ENCODE measurements at places on chromosomes 2 and 18.

DNA sequence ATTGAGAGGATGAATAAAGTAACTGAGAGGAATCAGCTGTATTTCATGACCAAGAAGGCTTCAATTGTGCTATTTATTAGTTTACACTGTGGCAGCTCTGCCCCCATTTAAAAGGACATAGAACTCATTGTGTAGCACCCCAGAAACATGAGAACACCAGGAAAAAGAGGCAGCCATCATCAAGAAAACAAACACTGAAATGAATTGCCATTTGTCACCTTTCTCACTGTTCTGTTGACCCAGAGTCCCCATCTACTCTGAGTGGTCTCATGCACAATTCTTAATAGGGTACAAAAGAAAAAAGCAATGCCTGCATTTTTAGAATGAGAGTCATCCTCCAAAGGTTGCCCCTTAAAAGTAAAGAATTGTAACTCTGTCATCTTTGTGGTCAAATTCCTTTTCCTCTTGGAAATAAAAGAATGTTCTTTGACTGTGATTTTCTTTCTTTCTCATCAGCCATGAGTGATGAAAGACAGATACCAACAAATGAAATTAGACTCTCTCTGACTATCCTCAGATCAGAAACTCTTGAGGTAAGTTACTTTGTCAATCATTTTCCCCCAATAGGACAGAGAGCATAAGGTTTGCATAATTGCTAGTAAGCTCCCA, 1941.9 kb upstream of the PIK3C3 start:
- DNase-seq: no peak

DNA sequence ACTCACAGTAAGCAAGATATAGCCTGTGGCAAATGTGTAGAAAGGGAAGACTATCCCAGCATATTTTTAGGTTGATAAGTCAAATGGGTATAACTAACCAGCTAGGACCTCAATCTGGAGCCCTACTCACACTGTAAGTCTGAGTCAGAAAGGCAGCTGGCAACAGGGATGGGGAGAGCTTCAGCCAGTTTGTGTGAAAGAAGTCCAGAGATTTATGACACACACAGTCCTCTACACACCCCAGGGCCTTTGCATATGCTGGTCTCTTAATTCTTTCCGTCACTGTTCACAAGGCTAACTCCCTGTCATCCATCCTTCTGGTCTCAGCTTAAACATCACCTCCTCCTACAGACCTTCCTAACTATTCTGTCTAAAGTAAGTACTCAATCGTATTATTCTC, 5.9 kb upstream of the TCF4 start:
- no peak for DNase-seq

GRCh38 chr18:42784632-42785031, 330.9 kb downstream of the RIT2 start:
- no peak for DNase-seq

DNA sequence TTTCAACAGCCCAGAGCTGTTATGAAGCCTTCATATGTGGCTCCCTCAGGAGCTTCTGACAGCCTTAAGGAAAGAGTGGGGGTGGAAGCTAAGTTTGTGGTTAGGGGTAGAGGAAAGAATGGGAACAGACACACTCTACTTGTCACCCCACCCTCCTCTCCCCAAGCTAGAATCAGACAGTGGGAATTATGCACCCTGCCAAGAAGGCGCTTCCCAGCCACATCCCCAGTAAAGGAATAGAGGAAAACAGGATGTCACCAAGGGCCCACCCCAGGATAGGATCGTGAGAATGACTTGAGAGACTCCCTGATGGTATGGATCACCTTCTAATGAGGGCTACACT, 32.4 kb upstream of the EML4 start:
- no peak for DNase-seq

DNA sequence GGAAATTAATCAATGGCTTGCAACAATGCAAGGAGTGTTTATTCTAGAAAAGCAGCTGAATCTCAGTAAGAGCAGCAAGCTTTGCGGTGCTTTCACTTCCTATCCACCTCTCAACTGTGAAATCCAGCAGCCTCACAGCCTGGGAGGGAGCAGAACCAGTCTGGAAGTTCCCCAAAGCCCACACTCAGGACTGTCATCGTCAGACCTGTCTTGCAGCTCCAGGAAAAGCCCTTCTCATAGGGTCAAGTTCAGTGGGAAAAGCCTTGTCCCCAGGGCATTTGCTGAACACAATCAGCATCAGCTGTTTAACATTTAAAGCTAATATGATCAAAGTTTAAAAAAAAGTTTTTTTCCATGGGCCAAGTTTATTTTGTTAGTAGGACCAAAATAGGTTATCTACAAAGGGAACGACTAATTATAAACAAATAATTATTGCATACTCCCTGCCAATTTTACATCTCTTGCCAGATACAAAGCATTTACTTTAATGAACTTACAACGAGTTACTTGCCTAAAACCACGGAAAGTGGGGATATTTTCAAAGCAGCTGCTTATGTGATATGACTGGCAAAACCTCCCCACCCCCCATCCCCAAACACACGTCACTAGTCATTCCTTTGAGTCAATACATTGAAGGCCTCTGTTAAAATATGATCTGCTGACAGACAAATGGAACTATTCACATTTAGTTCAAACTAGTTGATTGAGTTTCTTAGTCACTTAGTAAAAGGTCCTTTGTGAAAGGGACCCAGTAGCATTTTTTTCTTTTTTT, 36.8 kb downstream of the PARD6G start:
- no peak for DNase-seq

GRCh38 chr18:67651438-67651837, 134.9 kb upstream of the DSEL start:
- DNase-seq: peak; percentile 7

GRCh38 chr2:221792971-221793521, 220.9 kb upstream of the EPHA4 start:
- peak; percentile 48 for DNase-seq

- DNase-seq: no peak
These were observed 114.7 kb downstream of the FAM117B start for GRCh38 chr2:202749477-202749876.

DNA sequence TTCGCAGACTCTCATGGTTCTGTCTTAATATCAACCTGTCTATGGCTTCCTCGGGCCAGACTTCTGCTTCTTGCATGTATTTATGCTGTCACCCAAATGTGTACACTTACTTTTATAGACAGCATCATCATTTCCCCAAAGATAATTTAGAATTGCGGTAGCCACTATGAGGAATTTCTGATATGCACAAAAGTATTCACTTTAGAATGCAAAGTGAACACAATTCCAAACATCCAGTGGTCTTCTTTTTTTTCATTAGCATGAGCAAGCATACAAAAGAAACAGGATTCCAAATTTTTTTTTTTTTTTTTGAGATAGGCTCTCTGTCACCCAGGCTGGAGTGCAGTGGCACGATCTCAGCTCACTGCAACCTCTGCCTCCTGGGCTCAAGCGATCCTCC, 21.0 kb upstream of the MCFD2 start:
- no peak for DNase-seq

DNA sequence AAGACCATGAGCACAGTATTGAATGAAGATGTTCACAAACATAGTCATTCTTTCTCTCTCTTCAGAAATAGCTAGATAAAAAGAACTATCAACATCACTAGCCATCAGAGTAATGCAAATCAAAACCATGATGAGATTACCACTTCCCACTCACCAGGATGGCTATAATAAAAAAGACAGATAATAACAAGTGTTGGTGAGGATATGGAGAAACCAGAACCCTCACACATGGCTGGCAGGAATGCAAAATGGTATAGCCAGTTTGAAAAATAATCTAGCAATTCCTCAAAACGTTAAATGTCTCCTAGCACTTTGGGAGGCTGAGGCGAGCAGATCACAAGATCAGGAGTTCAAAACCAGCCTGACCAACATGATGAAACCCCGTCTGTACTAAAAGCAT, 31.3 kb upstream of the PPP1CB start:
- DNase-seq: no peak

GRCh38 chr18:7814754-7815315, 247.7 kb downstream of the PTPRM start:
- DNase-seq: no peak

- no peak for DNase-seq
These were observed 931.7 kb upstream of the CHAC2 start for GRCh38 chr2:52835909-52836308.

DNA sequence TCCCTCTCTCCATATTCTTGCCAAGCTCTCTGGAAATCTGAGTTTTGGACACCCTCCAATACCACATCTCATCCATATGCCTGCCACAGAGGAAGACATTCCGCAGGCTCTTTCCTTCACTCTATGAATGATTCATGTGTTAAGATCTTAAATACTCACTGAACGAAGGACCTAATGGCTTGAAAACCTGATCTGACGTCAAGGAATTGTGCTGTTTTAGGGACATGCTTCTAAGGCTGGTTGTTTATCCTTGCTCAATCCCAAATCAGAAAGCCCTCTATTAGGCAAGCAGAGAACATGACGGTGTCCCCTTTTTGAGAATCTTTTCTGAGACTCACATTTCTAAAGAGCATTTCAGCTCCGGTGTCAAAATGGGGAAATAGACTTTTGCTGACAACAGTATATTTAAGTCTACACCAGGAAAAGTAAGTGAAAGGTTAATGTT, 83.7 kb upstream of the GALNT5 start:
- no peak for DNase-seq

- peak; percentile 22 for DNase-seq
These were observed 2.7 kb downstream of the ERFE start for GRCh38 chr2:238161291-238162051.

DNA sequence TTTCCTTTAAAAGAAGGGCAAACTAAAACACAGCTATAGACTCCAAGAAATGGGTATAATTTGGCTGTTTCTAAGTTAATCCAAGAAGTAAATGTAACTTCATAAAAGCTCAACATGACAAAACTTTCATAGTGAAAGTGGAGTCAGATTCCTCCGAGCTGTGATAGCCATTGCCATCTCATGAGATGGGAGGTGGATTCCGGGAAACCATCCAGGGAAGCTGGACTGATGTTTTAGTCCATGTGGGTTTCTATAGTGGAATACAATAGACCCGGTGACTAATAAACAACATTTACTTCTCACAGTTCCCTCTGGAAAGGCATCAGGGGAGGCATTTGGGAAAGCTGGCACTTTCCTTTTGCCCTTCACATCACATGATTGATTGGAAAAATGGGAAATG, 10.0 kb upstream of the LAPTM4A start:
- no peak for DNase-seq

DNA sequence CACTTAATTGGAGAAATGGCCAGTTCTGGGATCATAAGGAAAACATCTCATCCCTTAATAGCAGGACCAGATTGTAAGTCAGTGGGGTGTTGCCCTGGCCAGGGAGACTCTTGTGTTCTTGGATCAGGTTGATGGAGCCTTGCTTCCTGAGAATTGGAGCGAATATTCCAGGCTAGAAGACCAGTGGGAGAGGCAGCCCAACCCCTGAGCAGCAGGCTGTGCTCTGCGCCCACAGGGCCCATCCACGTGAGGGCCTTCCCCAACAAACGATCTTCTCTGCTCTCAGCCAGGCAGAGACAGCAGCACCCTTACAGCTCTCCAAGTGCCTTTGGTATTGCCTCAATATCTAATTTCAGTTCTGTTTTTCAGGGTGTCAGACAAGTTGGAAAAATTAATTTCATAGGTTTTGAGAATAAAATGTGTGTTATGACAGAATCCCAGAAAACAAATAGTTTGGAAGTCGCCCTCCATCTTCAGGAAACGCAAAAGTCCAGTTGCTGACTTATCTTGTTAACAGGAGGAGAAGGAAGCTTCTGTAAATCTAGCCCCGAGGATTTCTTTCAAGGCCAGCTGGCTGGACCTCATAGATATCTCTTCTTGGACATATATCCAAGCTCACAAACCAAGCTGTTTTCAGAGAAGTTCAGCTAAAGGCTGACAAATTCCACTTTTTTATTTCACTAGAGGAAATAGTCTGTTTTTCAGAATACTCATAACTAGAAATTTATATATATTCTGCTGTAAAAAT, 105.5 kb downstream of the COPS8 start:
- DNase-seq: no peak

GRCh38 chr2:11045294-11045693, 110.0 kb upstream of the SLC66A3 start:
- no peak for DNase-seq

GRCh38 chr2:96636551-96637171, 1.5 kb downstream of the KANSL3 start:
- DNase-seq: peak; percentile 11

DNA sequence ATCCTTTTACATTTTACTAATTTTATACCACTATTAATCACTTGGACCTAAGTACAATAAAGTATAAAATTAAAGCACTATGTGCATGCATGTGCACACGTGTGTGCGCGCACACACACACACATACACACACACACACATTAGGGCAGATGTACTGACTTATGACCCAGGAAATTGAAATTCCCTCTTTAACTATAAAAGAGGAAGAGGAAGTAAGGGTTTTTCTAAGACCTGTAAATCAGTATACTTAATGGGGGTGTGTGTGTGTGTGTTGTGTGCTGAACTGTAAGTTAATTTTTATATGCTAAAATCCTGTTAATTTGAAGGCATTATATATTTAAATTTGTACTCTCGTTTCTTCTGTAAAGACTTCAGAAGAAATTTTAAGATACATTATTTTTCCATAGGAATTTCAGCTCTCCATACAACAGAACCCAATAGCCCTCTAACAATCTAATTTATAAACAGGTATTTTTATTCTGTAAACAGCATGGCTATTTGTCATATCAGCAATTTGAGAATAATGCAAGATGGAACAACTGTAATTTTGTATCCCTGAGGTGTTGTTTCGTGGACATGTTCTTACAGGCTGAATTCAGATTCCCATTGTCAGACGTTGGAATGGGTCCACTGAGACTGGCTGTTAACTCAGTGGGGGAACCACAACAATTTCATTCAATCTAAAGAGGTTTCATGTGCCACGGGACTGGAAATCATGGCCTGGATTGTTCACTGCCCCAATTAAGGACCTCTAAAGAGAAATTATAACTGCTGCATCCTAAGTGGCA, 90.9 kb downstream of the PLA2R1 start:
- no peak for DNase-seq

GRCh38 chr18:76491473-76491775, 3.6 kb downstream of the ZNF516 start:
- DNase-seq: no peak

- no peak for DNase-seq
These were observed 359.5 kb downstream of the RND3 start for GRCh38 chr2:150127995-150128394.

DNA sequence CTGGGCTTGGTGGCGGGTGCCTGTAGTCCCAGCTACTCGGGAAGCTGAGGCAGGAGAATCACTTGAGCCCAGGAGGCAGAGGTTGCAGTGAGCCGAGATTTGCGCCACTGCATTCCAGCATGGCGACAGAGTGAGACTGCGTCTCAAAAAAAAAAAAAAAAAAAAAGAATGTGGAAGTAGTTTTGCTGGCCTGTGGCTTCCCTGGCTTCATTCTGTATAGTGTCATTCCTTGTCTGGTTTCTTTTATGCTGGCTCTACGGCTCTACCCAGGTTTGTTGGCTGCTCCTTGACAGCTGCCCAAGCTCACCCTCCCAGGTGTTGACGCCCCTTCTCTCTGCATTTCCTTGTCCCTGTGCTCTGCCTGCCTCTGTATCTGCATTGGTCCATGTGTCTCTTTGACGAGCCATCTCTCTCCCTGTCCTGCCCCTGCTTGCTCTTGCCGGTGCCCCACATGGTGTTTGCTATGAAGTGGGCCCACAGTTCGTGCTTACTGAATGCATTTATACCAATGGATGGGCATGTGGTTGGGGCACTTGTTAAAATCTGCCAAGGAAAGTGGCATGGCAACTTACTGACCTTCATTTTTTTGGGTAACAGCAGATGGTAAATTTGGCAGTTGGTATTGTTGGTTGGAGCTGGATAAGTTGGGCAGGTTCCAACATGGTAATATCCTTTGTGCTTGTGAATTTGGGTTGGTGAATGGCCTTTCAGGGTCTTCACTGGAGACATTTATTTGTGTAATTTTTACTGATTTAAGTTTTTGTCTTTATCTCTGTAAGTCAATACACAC, 113.9 kb downstream of the MAP4K4 start:
- DNase-seq: no peak
